Activated CD4-positive, alpha-beta T cell treated with anti-CD3 and anti-CD28 coated beads, Interleukin-2, amount 50 U/mL, for 24 hours (primary cell): ENCODE measurements at places on chromosomes 6 and 20.

DNA sequence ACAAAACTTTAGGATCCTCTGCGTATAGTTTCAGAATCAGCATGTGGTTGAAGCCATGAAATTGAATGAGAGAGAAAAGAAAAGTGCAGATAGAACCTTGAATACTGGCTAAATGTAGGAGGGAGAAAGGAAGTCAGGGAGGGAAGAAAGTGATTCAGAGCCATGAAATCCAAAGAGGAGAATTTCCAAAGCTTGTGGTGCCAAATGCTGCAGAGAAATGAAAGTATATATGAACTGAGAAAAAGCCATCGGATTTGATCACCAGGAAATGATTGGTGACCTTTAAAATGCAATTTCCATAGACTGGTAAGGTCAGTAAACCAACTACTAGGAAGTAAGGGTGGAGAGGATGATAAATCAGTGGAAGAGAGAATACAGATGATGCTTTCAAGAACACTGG is 142.3 kb downstream of the TFAP2A start:
- DNase-seq, result no peak

GRCh38 chr20:24544371-24544770 is 74.9 kb downstream of the SYNDIG1 start:
- DNase-seq, result no peak

DNA sequence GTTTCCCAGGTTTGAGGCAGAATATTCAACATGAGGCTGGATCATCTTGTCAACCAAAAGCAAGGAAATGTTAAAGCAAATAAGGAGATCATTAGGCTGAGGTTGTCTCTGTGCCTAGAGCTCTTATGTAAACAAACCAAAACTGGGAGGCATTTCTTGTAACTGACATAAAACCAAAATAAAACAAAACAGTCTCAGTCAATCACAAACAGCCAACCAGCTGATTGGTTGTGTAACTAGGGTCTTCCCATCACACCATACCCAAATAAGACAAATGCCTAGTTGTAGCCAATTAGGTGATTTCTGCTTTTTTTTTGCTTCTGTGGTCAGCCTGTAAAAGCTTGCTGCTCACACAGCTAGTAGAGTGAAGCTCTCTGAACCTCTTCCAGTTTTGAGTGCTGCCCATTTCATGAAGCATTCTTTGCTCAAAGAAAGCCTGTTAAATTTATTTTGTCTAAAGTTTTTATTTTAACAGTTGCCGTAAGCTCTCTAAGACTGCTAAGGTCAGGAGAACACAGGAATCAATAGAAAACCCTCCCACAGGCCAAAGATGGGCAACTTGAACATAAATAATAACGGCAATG is 8.9 kb upstream of the FITM2 start:
- DNase-seq, result no peak

DNA sequence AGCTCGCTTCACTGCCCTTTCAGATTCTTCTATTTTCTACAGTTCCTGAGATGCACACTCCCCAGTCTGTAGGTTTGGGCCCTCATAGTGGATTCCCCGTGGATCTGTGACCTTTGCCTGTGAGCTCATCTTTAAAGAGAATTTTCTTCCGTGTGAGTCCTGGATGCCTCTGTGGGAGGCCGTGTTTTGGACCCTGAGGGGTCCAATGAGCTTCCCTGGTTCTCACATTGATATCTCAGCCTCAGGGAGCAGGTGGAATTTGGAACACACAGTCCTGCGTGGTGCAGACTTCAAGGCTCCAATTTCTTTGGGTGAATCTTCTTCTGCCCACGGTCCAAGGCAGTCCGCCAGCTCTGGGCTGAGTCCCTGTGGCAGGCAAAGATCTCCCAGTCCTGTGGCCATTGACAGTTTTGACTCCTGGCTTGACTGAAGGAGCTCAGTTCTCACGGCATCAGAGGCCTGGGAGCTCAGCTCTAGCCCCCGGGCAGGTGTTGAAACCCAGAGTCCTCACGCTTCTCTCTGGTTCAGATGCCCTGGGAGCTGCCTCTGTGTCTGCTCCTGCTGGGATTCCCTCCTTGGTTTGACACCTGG is 61.0 kb downstream of the PSMG4 start:
- no peak for DNase-seq

DNA sequence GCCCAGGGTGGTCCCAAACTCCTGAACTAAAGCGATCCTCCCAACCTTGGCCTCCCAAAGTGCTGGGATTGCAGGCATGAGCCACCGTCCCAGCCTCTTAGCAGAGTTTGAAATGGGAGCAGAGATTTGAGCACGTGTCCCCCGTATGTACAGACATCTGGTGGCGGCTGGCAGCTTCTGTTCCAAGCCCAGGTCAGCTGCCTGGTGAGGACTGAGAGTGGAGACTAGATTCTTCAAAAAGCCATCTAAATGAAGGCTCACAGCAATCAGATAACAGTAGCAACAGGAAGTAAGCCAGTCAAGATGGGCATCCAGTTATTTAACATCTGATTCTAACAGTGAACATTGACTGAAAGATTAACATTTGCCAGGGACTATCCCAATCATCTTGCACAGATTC is 128.1 kb upstream of the AKAP12 start:
- DNase-seq, result no peak

DNA sequence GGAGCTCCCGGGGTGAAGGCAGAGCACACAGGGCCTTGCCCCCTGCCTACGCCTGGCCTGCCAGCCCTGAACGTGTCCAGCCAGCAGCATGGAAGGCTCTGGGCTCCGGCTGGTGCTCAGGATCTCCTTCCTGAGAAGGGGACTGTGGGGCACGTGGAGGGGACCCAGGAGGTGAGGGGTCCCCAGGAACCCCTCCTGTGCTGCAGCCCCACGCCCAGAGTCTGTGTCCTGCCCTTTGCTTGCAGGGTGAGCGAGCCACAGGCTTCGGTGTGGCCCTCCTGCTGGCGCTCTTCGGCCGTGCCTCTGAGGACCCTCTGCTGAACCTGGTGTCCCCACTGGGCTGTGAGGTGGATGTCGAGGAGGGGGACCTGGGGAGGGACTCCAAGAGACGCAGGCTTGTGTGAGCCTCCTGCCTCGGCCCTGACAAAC is 22.3 kb downstream of the NPEPL1 start:
- DNase-seq, result no peak

DNA sequence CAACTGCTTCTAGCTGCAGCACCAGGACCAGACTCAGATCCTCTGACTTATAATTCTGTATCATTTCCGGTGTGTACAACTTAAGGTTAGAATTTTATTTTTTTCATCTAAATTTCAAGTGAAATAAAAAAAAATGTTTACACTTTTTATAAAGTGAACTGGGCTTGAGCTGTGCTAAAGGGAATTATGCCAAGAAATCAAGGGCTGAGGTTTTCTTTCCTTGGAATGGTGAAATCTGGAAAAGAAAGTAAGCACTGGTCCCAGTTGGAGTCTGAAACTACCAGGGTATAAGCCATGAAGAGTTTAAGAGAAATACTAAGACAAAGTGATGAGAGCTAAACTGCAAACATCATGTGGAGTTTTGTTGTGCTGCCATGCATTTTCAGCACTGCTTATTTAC is 21.7 kb upstream of the FYN start:
- DNase-seq, result no peak

DNA sequence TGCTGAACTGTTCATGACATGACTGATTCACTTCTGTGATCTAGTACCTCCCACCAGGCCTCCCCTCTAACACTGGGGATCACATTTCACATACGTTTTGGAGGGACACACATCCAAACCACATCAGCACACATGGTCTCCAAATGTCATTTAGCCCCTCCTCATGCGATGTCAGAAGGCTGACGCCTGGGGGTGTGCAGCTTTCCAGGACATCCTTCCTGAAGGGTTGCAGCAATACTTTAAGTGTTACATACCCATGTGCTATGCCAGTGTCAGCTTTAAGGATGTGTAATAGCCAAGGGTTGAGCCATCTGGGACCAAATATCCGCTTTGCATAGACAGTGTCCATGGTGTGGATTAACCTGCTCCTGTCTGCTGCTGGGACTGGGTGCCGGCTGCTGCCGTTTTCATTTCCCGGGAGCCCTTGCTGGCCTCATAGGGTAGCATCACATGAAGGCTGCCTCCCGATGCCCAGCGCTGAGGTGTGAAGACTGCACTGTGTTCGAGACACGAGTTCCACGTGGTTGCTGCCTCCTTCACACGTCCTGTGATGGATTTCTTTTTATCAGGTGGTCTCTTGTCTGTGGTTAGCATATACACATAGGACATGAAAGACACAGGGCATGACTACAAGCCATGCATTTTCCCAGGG is 219.0 kb downstream of the THBS2 start:
- no peak for DNase-seq

DNA sequence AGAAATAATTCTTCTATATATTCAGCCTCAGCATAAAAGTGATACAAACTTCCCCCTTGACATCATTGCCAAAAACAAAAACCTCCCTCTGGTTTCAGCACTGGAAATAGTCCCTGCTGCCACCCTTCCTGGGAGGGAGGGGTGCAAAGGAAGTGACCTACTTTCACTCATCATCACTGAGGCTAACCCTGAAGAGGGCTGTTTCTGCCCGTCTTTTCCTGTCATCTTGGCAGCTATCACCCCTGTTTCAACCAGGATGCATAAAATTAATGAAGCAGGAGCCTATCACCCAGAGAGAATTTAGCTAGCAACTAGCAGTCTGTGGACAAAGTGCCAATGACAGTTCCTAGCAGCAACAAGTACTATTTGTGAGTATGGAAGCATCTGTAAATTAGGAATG is 397.8 kb downstream of the LAMA2 start:
- DNase-seq, result no peak

DNA sequence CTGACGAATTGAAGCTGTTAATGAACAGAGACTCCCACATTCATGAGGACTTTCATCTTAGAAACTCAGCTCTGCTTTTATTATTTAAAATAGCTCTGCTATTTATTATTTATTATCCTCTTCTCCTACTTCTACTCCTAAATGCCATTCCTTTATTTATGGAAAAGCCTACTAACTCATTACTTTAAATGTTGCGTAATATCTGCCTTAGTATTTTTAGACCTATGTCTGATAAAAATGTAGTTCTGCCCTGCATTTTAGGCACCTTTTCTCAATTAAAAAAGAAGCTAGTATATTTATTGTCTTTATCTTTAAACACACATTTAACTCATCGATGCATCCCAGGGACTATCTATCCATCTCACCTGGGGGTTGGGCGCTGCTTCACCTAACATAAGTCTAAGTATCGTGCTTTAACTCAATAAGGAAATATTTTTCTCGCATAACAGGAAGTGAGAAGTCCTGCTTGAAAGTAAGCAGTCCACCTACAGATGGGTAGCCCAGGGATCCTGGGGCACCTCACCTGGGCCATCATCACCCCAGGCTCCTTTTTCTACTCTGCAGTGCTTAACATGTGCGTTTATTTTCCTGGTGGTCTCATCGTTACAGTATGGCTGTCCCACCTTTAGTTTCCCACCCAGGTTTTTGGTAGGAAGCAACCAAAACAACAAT is 31.3 kb upstream of the FAM184A start:
- no peak for DNase-seq

- DNase-seq, result no peak
These were observed 88.2 kb downstream of the ZFP64 start for GRCh38 chr20:52103335-52103912.

- DNase-seq, result no peak
These were observed 11.9 kb downstream of the PCIF1 start for GRCh38 chr20:45946149-45946970.

DNA sequence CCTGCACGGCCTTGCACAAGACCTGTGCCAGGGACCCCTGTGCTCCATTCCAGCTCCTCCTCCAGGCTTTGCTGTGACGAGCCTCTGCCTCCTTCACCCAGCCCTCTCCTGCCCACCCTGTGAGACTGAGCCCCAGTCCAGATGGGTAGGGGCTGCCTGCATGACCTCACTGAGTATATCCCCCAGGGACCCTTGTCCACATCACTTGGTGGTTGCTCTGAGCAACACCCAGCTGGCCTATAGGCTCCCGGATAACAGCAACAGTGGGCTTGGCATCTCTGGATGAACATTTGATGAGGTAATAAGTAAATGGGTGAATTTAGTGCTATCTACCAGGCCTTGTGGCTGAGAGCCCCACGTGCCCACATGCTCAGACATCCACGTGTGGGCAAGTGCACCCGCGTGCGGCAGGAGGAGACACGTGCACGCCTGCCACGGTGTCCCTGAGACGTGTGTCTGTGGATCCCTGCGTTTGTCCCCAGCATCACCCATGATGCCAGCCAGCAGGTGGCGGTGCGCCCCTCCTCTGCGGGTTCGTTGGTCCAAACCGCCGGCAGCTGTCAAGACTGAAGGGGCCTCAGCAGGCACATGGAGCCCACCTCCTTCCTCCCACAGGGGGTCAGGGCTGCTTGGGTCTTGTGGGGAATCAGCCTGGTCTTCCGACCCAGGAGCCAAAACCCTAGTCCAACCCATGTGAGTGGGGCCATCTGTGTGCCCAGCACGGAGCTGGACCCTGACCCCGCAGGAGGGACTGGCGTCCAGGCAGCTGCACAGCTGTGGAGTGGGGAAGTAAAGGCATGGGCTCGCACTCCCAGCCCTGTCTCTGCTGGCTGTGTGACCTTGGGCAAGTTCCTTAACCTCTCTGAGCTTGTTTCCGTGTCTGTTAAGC is 45.9 kb downstream of the FGD2 start:
- peak; percentile 76 for DNase-seq

DNA sequence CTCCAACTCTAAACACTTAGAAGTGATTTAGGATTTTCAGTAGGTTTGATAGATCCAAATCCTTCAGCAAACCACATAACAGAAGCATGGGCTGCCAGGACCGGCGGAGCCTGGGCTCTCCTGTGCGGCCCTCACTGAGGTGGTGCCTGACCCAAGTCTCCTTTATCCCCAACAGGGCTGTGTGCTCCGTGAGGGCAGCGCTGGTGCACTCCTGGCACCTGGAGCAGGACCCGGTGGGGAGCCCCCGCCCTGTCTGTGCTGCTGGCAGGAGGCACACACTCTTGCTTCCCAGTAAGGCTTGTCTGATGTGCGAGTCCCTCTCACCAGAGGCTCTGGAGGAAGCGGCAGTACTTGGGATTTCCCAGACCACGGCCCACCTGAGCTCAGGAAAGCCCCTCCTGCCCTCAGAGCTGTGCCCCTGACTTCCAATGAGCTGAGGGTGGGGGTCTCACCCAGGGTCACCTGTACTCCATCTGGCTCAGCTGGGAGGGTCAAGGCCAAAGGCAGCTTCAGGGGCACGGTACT is 56.2 kb downstream of the PYGB start:
- no peak for DNase-seq
